ENCODE measurements at places on chromosomes 7 and 10.

DNA sequence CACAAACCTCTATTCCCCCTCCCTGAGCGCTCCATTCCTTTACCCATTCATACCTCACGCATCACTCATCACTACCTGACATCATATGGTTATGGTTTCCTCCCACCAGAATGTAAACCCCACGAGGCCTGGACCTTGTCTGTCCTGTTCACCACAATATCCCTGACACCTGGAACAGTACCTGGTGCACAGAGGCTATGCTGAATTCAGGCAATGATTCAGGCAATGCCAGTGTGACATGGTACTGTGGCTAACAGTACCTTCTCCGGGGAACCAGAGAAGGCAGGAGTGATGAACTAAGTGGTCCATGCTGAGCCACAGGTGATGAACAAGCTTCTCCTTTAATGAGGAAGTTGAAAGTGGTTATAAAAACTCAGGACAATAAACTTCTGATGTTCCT is 202.5 kb upstream of the PLXNA4 start:
- DNase-seq = no peak

DNA sequence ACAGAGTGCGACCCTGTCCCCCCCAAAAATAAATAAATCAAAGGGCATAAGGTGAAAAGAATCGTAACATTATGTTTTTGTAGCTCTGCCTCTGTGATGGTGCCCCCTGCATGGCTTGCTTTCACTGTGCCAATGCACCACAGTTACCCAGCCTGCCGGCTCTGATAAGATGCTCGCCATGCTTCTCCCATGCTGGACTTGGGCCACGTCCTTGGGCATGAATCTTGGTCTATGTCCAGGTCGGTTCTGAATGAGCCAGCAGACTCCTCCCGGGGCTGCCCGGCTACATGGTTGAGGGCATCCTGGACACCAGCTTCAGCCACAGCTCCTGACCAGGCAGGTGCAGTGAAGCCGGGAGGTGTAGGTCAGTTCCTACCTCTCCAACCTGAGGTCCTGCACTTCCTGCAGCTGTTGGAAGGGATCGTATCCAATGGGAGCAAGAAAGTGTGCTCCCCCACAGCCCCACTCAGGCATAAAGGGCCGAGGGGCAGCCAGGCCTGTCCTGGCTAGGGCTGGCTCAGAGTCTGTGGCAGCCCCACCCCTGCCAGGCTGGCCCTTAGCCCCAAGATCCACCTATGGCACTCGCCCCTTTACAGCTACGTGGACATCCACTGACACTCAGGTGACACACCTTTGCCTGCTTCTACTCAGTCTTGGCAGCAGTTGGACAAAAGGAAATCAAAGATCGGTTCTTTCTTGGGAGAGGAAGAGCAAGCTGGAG is 34.1 kb downstream of the CHST3 start:
- DNase-seq = no peak

DNA sequence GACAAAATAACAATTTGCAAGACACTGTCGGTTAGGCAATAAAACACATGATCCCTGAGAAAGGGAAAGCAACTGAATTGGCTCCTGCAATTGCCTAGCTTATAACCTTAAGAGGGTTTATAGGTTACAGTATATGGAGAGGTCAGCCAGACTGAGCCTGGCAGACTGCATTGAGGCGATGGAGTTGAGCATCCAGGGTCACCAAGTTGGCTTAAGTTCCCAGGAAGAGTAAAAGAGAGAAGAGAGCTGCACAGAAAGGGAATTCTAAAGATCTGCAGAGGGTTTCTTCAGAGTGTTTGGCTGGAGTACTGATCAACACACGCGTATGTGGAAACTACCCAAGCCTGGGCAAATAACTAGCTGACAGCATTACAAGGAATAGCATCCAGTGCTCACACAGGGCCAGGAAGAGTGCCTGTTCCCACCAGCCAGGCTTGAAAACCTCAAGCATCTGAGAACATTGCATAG is 11.2 kb downstream of the ANKMY2 start:
- no peak for DNase-seq

DNA sequence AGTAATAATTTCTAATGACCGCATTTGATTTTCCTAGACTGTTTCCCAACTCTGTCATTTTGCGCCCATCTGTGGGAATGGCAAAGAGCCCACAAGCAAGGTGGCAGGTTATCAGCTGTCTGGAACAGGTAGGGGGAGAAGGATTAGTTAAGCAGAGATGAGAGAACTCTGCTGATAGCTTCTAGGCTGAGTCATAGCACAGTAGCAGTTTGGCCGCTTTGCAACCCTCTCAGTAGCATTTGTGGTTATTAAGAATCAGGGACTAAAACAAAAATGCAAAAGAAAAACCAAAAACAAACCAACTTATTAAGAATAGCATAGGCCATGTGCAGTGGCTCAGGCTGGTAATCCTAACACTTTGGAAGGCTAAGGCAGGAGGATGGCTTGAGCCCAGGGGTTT is 602.7 kb upstream of the SORCS1 start:
- DNase-seq = no peak

GRCh38 chr7:81272176-81272575 is 353.3 kb upstream of the SEMA3C start:
- no peak for DNase-seq

- DNase-seq = no peak
Observed at GRCh38 chr10:103428989-103429643, 23.1 kb downstream of the CALHM2 start.

DNA sequence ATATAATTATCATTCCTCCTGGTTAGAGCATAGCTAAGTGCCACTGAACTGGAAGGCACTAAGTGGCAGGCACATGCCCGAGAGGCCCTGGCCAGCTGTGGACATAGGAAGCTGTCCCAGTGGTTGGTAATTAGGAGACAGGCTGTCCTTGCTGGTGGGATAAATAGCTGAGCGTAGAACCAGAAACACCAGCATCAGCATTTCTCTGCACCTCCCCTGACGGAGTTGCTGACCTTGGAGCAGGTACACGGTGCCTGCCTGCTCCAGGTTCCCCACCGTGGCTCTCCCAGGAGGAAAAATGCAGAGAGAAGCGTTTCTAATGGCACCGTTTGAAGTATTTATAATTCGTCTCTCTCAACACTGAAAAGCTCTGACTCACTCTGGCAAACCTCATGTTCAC is 5.6 kb upstream of the ABLIM1 start:
- no peak for DNase-seq

GRCh38 chr7:132386201-132386681 is 190.0 kb downstream of the PLXNA4 start:
- no peak for DNase-seq

GRCh38 chr7:18395868-18396267 is 99.7 kb upstream of the HDAC9 start:
- DNase-seq = no peak

DNA sequence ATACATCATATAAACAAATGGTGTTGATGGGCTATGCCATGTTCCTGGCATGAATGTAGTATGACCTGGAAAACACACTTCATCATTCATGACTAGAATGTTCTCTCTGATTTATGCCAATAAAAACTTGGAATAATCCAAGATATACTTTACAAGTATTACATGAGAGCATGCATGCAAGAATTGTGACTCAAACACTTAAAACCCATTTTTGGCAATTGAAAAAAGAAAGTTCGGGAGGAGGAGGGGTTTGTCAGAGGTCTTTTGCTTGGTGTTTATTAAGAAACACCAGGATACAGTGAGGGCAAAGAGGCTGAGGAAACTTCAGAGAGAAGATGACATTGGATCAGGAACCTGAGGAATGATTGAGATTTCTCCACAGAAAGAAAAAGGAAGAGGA is 10.2 kb upstream of the CUL1 start:
- no peak for DNase-seq

DNA sequence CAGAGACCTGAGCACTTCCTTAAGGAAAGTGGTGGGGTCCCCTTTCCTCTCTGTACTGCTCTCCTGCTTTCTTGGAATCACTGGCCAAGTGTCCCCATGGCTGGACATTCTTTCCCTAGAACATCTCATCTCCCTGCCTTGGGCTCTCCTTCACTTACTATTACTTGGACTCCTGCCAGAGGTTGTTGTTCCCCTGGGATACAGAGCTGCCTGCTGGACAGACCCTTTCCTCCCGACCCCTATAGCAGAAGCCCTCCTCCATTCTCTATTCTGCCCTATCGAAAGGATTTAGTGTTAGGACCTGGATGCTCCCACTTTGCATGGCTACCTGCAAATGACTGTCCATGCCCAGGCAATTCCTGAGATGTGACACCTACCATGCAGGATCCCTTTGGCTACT is 164.3 kb upstream of the PODXL start:
- DNase-seq = no peak

GRCh38 chr7:3028071-3028757 is 15.5 kb downstream of the CARD11 start:
- no peak for DNase-seq

DNA sequence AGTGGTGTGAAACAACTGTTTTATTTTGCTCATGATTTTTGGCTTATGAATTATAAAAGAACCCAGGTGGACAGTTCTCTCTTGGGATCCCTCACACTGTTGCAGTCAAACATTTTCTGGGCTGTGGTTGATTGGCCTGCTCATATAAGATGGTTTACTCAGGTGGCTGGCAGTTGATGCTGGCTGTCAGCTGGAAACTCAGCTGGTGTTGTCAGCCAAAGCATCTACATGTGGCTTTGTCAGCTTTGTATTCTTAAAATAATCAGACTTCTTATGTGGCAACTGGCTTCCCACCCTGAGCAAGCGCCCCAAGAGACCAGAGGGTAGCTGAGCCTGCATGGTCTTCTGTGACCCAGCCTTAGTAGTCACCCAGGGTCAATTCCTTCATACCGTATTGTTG is 534.7 kb downstream of the NRG3 start:
- no peak for DNase-seq

GRCh38 chr7:18515067-18515466 is 19.5 kb downstream of the HDAC9 start:
- no peak for DNase-seq

DNA sequence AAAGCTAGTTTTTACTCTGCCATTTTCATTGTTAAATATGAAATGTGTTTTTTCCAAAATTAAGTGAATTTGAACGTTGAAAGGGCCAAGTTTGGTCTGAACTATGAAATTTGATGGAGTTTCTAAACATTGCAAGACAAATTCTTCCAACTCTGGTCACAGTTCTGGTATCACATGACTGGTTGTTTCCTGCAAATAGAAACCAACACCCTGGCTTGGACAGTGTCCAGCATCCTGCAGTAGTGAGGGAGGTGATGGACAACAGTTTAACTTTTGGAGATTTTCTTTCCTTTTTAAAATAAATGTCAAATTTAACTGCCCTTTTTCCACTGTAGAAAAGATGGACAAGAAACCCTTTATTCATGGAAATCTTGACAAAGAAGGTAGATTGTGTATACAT is 54.8 kb upstream of the AGBL3 start:
- DNase-seq = no peak

DNA sequence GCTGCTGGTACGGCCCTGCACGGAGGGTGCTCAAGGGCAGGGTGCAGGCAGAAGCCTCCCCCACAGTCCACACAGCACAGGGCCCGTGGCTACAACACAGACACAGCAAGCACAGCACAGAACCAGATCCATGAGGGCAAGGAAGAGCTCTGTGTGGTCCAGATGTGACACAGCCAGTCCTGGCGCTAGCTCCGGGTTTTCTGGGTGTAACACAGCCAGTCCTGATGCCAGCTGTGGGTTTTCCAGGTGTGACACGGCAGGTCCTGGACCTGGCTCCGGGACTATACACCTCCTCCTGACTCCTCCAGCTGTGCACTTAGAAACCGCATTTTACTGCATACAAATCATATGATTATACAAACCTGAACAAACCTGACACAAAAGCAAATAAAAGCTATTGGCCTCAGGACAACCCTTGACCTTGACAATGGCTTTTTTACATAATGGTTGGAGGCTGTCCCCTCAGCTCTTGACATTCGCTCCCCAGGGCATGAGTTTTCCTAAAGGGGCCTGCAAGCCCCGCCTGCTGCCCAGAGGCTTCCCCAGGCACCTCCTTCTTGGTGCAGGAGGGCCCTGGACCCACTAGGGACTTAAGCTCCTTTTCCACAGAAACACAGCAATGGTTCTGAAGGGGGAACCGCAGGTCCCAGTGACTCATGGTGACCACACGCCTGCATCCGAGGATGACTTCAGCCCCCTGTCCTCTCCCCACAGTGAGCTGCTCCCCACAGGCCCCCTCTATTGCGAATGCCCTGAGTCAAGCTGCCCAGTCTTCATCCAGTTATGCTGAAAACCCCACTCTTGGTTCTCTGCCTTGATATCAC is 209.6 kb downstream of the PTPRN2 start:
- no peak for DNase-seq

GRCh38 chr7:83866582-83866981 is 217.6 kb upstream of the SEMA3E start:
- DNase-seq = no peak

DNA sequence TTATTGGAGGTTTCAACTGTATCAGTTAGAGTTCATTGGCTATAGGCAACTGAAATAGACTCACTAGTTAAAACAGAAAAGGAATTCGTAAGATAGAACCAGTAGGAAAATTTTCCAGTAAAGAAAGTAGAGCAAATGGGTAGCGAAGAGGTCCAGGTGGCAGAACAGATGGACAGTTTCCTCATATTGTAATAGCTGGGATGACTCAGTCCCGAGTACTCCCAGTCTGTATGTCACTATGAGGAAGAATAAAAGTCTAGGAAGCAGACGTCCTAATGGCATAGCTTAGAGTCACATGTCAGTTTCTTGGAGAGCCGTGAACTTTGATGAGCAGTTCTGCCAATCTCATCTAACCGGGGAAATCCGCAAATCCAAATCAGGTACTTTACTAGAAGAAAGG is 95.3 kb downstream of the RNF32 start:
- DNase-seq = no peak

DNA sequence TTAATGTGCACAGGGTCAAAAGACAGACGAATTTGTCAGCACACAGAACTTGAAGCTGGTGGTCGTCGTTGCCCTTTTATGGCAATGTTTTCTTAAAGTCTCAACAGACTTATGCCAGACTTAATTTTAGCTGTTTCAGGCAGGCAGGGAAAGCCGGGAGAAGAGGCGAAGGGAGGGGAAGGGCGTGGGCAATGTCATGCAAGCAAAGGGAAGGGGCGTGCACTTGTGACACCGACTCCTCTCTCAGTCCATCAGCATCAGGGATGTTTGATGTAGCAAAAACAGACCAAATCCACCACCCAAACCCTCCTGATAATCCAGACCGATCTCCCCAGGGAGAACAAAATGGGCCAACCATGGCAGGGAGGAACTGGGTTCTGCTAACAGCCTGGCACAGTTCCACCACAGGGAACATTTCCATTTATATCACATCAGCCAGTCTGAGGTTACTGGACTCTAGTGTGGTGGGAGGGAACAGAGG is 118.1 kb upstream of the RHEB start:
- DNase-seq = no peak
